NCI-H2081 (cell line): ENCODE measurements at places on chromosomes 7 and 10.

DNA sequence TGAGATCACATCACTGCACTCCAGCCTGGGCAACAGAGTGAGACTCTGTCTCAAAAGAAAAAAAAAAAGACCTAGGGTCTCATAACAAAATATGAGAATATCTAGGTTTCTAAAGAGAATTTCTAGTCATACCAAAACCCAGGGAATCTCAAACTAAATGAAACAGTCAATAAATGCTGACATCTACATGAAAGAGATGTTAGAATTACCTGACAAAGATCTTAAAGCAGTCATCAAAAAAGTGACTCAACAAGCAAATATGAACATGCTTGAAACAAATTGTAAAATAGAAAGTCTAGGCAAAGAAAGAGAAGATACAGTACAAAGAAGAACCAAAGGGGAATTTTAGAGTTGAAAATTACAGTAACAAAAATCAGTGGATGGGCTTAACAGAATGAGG is 26.9 kb upstream of the RET start:
- no peak for DNase-seq

DNA sequence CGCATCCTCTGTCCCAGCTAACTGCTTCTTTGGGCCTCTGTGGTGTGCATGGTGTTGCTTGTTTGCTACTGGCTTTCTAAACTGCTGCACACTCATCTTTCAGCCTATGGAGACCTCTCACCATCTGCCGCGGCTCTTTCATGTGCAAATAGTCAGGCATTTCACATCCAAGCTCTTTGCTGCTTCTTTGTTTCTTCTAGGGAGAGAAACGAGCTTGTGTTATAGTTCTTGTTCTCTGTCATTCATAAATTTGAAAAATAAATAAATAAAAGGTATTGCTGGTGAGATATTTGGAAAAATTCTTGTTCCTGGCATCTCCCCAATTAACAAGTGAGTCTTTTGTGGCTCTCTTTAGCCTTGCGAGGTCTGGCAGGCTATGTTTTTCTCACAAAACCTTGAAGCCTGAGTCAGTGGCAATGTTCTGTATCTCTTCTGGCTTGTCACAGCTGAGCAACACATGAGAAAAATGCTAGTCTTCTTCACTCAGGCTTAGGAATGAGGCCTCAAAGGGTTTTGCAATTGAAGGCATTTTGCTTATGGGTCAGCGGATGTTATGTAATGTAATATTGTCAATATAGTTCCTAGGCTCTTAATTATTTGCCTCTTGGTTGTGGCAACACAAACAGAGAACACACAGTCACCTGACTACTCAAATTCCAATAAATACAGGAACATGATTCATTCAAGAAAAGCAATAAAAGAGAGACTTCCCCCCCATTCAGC is 274.0 kb downstream of the FRMD4A start:
- DNase-seq: no peak

- DNase-seq: no peak
Measured at GRCh38 chr10:37434091-37434490, 308.7 kb downstream of the ANKRD30A start.

GRCh38 chr7:145313551-145313950 is 477.7 kb upstream of the TPK1 start:
- DNase-seq: no peak

DNA sequence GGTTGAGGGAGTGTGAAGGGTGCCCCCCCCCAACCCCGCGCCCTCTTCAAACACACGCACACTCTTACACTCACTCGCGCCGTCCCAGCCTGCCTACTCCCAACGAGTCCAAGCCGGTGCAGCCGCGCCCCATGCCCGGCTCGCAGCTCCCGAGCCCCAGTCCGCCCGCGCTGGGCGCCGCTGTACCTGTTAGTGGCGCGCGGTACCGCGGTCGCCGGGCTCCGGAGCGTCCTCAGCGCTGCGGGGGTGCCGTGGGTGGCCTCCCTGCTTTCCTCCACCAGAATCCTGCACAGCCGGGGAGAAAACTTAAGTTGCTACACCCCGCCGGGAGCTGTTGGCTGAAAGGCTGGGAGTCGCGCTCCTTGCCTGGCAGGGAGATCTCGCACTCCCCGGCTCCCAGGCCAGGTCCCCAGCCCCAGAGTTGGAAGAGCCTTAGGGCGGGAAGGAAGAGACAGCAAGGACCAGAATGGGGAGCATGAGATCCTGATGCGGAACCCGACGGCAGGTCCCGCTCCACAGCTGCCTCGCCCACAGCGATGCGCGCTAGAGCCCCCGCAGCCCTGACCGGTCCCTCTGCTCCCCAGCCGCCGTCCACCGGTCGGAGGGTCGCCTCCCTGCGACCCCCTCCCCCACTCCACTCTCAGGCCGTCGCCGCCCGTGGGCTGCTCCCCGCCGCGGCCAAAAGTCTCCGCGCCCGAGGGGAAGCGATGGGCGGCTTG is 863 bp downstream of the ST8SIA6 start:
- peak; percentile 45 for DNase-seq

GRCh38 chr7:117184367-117184766 is 138.5 kb downstream of the WNT2 start:
- no peak for DNase-seq

DNA sequence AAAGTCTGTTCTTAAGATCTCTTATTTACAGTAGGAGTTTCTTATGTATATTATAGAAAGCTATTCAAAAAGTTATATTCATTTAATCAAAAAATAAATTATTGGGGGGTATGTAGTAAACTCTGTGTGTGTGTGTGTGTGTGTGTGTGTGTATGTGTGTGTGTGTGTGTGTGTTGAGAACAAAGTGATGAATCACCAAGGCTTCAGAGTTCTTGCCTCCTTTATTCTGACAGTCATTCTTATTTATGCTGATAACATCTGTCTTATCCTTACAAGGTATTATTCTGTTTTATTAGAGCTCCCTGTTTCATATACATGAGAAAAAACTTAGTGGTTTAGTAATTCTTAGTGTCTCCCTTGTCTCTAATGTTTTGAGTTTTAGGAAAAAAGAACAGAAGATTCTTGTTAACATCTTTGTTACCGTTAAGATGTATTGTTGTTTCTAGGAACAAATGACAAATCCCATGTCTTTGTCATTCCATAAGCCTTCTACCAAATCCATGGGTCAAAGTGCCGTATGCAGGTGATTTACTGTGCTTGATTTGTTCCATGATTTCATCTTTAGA is 424.0 kb downstream of the EXOC4 start:
- no peak for DNase-seq

DNA sequence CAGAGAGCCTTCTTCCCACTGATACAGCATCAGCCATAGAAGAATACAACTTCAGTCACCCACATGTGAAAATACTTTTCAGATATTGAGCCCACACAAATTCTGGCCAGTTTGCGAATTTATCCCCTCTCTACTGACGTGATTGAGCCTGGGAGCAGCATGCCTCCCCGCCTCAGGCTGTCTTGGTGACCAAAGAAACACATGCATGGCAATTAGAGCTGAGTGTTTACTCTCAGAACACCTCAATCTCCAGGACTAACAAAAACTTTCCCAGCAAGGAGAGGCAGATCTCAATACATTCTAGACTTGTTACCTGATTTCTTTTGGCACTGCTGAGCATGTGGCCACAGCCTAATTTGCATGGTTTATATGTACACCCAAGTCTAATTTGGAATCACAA is 122.5 kb downstream of the TMEM26 start:
- no peak for DNase-seq

GRCh38 chr7:99898836-99899235 is 20.5 kb downstream of the TRIM4 start:
- DNase-seq: no peak

DNA sequence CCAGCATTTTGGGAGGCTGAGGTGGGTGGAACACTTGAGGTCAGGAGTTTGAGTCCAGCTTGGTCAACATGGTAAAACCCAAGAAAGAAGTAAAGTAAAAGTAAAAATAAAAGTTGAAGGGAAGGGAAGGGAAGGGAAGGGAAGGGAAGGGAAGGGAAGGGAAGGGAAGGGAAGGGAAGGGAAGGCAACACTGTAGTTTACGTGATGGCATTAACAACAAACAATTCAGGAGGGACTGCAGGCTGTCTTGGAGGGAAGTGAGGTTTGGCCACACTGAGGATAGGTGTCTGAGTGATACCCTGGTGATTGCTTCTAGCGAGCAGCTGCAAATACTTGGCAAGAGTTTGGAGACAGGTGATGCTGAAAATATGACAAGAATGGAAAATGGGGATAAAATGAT is 298.0 kb downstream of the CALN1 start:
- no peak for DNase-seq

DNA sequence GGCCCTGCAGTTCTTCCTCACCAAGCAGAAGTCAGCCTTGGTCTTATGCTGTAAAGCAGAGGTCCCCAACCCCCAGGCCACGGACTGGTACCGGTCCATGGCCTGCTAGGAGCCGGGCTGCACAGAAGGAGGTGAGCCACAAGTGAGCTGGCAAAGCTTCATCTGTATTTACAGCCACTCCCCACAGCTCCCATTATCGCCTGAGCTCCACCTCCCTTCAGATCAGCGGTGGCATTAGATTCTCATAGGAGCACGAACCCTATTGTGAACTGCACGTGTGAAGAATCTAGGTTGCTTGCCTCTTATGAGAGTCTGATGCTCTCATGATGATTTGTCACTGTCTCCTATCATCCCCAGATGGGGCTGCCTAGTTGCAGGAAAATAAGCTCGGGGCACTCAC is 87.6 kb upstream of the NEBL start:
- DNase-seq: no peak
